ENCODE measurements at places on chromosomes 11 and 22.

- DNase-seq = no peak
These were observed 1205.4 kb downstream of the TBC1D22A start for GRCh38 chr22:47967831-47968230.

- DNase-seq = no peak
These were observed 87.7 kb downstream of the TMPRSS5 start for GRCh38 chr11:113618360-113618759.

- no peak for DNase-seq
These were observed 118.3 kb upstream of the CD82 start for GRCh38 chr11:44446996-44447771.

DNA sequence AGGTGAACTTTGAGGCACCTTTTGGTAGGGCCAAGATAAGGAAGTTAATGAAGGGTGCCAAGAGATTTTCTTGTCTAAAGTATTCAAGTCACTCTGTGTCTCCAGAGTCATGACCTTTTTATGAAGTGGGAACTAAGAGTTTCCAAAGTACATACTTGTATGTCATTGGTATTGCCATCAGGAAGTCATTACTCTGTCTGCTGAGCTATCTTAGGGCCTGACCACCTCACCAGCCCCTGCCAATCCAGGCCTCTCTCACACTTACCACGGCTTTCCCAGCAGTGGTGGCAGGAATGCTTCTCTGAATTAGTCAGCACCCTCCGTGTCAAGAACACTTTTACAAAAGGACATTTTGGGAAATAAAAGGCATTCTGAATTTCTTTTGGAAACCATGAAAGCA, 192.8 kb upstream of the MTNR1B start:
- no peak for DNase-seq
